ENCODE measurements at places on chromosomes 1 and 21.

DNA sequence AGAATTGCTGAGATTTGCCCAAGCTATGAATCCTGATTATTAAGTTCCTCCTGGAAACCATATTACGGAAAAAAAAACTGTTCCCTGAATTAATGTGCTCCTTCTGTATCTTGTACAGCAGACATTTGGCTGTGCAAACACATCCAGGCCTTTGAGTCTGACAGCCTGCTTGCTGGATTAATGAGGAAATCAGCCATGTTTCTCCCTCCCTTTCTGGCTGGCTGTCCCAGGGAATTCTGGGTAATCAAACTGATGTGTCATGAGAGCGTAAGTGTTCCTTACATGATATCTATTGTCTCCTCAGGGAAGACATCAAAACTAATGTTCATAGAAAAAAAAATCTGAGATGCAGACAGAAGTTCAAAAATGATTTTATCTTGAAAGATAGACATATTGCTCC lies 18.8 kb downstream of the PGBD5 start:
- no peak for DNase-seq

GRCh38 chr1:222794656-222795474 lies 20.0 kb upstream of the DISP1 start:
- DNase-seq: no peak

DNA sequence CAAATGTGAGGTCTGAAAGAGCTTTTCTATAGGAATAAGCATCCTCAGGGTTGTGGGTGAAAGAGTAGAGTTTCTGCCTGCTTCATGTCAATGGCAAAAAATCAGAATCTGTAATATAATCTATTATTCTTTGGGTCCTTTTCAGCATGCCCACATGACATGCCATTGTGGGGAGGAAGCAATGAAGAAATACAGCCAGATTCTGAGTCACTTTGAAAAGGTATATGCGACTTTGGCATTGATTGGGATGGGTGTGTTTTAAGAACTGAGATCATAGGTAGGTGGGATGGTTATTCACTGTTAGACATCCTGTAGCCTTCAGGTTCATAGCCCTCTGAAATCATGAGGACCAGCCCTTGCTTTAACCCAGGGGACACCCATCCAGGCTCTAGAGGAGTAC lies 1.8 kb downstream of the IL20 start:
- DNase-seq: no peak

GRCh38 chr1:221045842-221046831 lies 166.9 kb downstream of the HLX start:
- DNase-seq: no peak

GRCh38 chr1:29991025-29991424 lies 732.4 kb downstream of the MATN1 start:
- no peak for DNase-seq

GRCh38 chr1:9292361-9293240 lies at the start of gene SPSB1:
Gene SPSB1 (plus strand): TSS chr1:9292894. CDS start chr1:9355892, 62,998 bp downstream.
- peak; percentile 76 for DNase-seq

GRCh38 chr1:205545991-205546390 lies 41.5 kb downstream of the CDK18 start:
- DNase-seq: no peak

GRCh38 chr1:174159252-174160108 lies at the start of gene RABGAP1L:
Gene RABGAP1L (plus strand): TSS chr1:174159520.
- DNase-seq: peak; percentile 98

DNA sequence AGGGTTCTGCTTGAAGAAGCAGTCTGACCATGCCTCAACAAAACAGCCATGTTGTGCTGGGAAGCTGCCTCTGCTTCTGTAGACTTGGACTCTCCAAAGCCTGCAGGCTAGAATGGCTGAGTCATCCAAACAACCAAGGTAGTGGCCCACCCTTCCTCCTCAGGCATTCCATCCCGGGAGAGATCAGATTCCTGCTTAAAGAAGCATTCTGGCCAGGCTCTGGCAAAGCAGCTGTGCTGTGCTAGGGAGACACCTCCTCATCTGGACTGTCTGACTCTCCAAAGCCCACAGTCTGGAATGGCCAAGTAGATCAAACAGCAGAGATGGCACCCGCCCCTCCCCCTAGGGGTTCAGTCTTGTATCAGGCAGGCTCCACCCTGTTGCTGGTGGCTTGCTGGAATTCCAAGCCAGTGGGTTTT lies 38.3 kb upstream of the F3 start:
- no peak for DNase-seq

DNA sequence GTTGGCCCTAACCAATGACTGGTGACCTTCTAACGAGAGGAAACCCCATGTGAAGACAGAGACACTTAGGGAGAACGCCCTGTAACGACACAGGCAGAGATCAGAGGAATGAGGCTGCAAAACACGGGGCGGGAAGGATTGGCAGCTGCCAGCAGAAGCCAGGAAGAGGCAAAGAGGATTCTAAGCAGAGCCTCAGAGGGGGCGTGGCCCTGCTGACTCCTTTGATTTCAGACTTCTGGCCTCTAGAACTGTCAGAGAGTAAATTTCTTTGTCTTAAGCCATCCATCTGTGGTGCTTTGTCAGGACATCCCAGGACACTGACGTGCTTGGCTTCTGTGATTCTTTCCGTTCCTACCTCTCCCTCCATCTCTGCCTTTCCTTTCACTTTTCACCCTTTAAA lies 79.3 kb downstream of the SH3BGR start:
- no peak for DNase-seq

- DNase-seq: no peak
Measured at GRCh38 chr1:54156201-54156600, 3.4 kb upstream of the CDCP2 start.

- no peak for DNase-seq
Measured at GRCh38 chr1:45989249-45989648, 143.2 kb downstream of the PIK3R3 start.

DNA sequence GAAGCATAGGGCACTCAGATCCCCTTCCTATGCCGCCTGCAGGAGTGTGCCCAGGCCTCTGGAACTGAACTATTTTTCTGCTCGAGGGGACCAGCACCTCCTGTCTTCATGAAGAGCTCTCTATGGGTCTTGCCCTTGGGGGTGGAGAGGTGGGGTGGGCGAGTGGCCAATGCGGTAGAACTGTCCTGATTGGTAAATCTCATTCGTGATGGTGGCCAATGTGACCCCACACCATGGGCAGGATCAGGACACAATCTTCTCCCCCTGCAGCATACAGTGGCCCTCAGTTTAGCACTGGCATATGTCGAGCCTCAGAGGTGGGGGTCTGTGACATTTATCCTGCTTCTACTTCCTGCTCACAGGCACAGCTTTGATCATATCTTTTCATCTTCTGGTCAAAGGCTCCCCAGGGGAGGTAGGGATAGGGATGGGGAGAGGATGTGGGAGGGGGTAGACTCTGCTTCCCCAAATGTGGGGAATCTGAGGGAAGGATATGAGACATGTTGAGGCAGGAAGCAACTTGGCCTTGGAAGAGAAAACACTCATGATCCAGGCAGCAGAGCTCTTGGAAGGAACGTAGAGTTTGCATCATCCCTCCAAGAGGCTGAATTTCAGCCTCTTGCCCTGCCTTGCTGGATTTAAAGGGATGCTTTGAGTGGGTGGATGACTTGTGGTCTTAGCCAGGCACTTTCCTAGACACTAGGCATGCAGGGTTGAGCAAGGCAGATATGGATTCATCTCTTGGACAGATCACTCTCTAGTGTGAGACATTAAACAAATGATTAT lies 81.8 kb downstream of the LAMC2 start:
- peak; percentile 37 for DNase-seq

- no peak for DNase-seq
Measured at GRCh38 chr1:15571266-15571665, 13.6 kb downstream of the AGMAT start.

DNA sequence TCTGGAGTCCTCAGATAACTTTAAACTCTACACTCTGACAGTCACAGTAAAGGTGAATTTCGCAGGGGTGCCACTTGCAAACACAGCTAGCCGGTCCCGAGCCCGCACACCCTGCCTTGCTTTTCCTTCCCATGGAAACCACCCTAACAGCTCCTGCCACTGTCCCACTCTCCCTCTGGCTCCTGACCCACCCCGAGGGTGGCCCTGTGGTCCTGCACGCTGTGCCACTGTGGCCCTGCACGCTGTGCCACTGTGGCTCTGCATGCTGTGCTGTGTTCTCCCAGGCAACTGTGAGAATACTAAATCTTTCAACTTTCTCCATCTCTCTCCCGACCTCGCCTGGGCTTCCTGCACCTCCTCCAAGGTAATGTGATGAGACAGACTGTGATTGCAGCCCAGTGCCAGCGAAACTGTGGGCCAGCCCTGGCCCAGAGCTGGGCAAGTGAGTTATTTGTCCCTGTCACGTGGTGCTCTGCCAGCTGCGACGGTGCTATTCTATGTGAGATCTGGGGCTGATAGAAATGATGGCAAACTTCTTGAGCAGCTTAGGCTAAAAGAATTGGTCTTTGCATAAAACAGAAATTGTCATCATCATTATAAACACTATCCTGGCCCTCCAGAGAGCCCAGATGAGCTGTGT lies 63.4 kb upstream of the TARBP1 start:
- no peak for DNase-seq

DNA sequence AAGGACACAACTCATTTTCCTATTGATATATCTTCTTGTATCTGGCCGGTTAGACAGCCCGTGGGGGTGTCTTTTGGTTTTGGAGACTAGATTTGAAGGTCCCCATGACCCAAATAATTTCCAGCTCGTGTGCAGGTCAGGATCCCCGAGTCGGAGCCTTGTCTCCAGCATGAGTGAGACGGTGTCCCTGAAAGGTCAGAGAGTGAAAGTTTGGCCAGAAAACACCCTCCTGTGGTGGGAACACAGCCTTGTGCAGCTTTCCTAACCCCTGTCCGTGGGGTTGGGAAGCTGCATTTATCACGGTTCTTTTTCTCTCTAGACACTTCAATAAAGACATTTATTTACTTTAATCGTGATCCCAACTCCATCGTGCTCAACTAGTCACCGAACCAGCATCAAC lies 17.6 kb downstream of the COQ8A start:
- DNase-seq: no peak

DNA sequence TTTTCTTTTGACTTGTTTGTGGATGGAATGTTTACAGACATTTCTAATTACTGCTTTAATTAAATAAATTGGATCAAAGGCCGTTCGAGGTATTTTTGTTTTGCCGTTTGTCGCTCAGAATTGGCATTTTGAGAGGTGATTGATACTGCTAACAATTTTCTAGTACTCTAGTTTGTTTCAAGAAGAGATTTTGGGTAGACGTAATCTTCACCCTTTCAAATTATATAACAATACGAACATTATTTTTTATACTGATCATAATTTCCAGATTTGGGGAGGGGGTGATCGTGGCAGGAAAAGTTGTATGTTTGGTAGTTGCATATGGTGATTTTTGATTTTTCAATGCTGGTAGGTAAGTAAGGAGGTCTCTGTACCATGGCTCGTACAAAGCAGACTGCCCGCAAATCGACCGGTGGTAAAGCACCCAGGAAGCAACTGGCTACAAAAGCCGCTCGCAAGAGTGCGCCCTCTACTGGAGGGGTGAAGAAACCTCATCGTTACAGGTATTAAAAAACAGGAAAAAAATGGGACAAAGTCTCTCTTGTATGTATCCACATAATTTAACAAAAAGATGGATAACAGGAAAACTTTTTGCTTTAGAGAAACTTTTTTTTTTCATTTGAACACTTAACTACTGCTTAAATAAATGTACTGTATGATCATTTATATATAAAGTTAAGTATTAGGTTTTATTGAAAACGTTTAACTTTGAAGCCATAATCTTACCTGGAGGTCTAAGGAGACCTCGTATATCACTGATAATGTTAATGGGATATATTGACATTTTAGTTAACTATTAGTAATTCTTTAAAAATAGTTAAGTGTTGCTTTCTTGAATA lies 1.7 kb downstream of the H3-3A start:
- no peak for DNase-seq

GRCh38 chr1:1899967-1900327 lies 9.1 kb upstream of the GNB1 start:
- no peak for DNase-seq

DNA sequence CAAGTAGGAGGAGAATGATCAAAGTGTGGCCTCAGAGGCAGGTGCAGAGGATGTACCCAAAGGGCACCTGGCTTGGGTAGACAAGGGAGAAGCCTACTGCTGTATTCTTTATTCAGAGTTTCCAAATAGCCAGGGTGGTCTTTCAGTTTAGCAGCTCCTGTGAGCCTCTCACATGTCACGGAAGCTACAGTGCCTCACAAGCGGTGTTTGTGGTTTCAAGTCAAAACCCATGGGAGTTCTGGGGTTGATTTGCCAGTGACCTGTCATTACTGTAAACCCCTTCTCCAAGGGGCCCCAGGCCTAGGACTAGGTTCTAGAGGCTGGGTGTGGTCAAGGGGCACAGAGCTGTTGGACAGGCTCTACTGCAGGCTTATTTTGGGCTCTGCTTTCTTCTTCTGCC lies 10.2 kb upstream of the IL10 start:
- no peak for DNase-seq

- DNase-seq: no peak
Measured at GRCh38 chr1:73205294-73205973, 923.1 kb upstream of the NEGR1 start.

GRCh38 chr21:31233711-31234110 lies 110.3 kb downstream of the TIAM1 start:
- DNase-seq: no peak

GRCh38 chr1:114286179-114286578 lies 132.5 kb upstream of the SYT6 start:
- DNase-seq: no peak

GRCh38 chr21:45551316-45551715 lies 9.1 kb upstream of the SLC19A1 start:
- peak; percentile 18 for DNase-seq

DNA sequence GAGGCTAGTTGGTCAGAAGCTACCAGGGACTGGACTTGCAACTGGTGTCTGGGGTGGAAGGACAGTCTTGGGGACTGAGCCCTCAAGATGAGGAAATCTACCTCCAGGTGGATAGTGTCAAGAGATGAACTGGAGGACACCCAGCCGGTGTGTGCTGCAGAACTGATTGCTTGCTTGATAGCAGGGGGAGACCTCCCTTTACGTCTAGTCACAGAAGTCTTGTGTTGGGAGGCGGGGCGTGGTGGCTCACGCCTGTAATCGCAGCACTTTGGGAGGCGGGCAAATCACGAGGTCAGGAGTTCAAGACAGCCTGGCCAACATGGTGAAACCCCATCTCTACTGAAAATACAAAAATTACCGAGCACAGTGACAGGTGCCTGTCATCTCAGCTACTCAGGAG lies 4.9 kb downstream of the RCC2 start:
- no peak for DNase-seq

DNA sequence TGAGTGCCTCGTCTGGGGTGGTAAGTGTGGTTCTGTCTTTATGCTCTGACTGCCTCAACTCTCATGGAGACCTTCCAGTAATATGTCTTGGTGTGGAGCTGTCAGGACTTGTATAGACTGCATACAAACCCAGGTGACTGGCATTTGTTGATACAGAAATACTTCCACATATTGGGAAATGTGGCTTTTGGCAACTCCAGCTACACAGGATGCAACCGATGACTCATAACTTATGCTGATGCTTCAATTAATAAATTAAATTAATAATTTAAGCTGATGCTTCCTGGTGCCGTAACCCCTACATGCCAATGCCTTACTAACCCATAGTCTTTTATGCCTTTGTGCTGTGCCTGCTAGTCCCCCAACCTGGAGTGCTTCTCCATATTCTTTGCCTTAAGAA lies 72.3 kb upstream of the ARTN start:
- DNase-seq: no peak

- no peak for DNase-seq
Measured at GRCh38 chr1:115347282-115347681, 9.2 kb upstream of the NGF start.
